ENCODE measurements at places on chromosomes 16 and 17. TPM values are rescaled to one million over a fixed set of nuclear protein-coding genes. Genes with fewer than 3 reads are reported as not detected.

Gene KRT24
- polyA plus RNA-seq = not detected

Gene ASPHD1
- polyA plus RNA-seq = 29.0 TPM

Gene MT1G
- 0.50 TPM for polyA plus RNA-seq

Gene CD300E
- polyA plus RNA-seq = not detected

GRCh38 chr16:73161977-73162376, 114.0 kb upstream of the ZFHX3 start:
- no peaks in the 10 kb centered on the region for H3K27me3 ChIP-seq
- DNase-seq = no peak
- H3K27ac ChIP-seq = no peak overlapping the region
- no peak overlapping the region for H3K4me3 ChIP-seq
- H3K4me1 ChIP-seq = 0 out of 2 replicates have a peak, but pooled peaks cover 1% of the 10 kb centered on the region

- no peaks in the 10 kb centered on the region for H3K27me3 ChIP-seq
- H3K4me1 ChIP-seq = no peaks in the 10 kb centered on the region
- DNase-seq = no peak
- H3K4me3 ChIP-seq = no peak overlapping the region
- no peaks in the 10 kb centered on the region for H3K36me3 ChIP-seq
- H3K27ac ChIP-seq = no peak overlapping the region
Observed at GRCh38 chr16:694863-695354, 4.7 kb upstream of the WDR24 start.

GRCh38 chr17:5035315-5035714, at the start of gene SLC52A1:
Gene SLC52A1, minus strand, starts transcription at chr17:5035426. Its CDS starts 820 bp downstream, at chr17:5034606.
- peaks cover 2% of the 10 kb centered on the region for H3K4me1 ChIP-seq
- peak; percentile 60 for DNase-seq
- no peak within 1 kb of the TSS for H3K27ac ChIP-seq
- H3K4me3 ChIP-seq = peak within 1 kb of the TSS; percentile 21
- no peaks in the 10 kb centered on the region for H3K27me3 ChIP-seq
- H3K36me3 ChIP-seq = no peaks in the 10 kb centered on the region

- no peak for DNase-seq
- H3K27ac ChIP-seq = no peak overlapping the region
- H3K4me3 ChIP-seq = no peak overlapping the region
- no peaks in the 10 kb centered on the region for H3K36me3 ChIP-seq
- H3K4me1 ChIP-seq = no peaks in the 10 kb centered on the region
Observed at GRCh38 chr16:25568991-25569390, 122.8 kb upstream of the HS3ST4 start.

DNA sequence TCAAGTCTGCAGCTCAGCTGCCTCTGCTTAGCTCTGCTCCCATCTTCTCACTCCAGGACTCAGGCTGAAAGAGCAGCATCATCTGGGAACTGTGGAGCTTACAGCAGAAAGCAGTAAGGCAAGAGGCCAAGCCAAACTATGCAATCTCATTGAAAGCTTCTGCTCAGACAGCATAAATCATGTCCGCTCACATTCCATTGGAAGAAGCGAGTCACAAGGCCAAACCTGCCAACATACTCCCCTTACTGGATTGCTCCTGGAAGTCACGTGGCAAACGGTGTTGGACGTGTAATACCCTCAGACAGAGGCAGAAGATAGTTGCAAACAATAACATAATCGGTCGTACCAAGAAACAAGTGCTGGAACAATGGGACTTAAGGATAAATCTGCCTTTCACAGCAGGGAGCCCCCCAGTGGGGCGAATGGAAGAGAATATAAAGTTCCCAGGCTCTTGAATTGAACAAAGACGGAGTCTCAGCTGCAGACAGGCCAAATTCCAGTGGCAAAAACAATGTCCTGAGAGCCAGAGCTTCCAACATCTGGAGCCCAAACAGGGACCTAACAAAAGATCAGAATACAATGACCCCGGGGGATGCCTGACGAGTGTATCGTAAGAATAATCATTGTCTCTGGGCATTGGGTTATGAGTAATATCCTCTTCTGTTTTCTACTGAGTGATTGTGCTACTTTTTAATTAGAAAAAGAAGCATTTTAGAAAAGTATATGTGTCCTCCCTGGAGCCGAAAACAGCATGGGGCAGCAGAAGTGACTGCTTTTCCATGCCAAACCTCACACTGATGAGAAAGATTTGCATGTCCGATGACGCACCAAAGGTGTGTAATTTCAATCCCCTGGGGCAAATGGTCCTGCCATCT, 68.4 kb downstream of the CMC2 start:
- H3K27ac ChIP-seq = peak overlapping the region; percentile 80
- H3K36me3 ChIP-seq = no peaks in the 10 kb centered on the region
- DNase-seq = no peak
- H3K27me3 ChIP-seq = no peaks in the 10 kb centered on the region
- H3K4me3 ChIP-seq = 0 out of 2 replicates have a peak overlapping the region, but pooled peaks have one; percentile 7

DNA sequence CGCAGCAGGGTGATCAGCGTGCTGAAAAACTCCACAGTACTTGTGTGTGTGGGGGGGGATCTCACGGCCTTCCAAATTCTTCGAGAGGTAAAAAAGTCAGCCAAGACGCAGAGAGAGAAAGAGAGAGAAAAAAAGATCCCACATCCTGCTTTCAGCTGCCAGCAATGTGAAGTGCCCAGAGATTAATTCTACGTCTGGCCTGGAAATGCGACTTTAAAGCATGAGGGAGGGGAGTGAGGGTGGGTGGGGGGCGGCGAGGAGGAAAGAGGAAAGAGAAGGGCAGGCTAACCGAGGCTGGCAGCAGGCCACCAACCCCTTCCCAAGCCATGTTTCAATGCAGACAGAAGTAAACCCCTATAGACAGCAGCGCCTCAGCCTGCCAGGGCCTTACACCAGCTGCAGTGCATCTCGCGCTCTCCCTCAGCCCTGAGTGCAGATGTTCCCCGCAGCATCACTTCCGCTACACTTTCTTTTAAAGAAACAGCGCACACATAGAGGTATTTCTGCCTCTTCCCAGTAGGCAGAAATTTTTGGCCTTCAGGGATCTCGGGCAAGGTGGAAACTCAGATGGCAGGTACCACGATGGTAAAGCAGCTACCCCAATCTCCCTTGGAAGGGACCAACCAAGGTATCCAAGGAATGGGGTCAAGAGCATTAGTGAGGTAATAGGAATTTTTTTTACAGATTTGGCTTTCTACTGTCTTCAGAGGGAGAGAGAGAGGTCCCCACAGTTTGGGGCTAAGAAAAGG, 87.8 kb downstream of the SMG6 start:
- peaks cover 38% of the 10 kb centered on the region for H3K4me1 ChIP-seq
- peak overlapping the region; percentile 97 for H3K27ac ChIP-seq
- peak overlapping the region; percentile 33 for H3K4me3 ChIP-seq
- peaks cover 2% of the 10 kb centered on the region for H3K36me3 ChIP-seq
